ENCODE measurements at places on chromosomes 1 and 21.

- DNase-seq: no peak
Observed at GRCh38 chr1:67347688-67348472, 40.2 kb downstream of the IL12RB2 start.

DNA sequence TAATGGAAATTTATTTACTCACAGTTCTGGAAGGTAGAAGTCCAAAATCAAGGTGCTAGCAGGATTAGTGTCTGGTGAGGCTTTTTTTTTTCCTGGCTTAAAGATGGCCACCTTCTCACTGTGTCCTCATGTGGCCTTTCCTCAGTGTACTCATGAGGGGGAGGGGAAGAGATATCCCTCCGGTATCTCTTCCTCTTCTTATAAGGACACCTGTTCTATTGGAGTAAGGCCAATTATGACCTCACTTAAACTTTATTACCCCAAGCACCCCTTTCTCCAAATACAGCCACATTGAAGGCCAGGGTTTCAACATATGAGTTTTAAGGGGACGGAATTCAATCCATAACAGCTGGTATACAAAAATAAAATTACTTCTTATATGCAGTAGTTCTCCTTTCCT is 203.7 kb upstream of the C1orf87 start:
- no peak for DNase-seq

DNA sequence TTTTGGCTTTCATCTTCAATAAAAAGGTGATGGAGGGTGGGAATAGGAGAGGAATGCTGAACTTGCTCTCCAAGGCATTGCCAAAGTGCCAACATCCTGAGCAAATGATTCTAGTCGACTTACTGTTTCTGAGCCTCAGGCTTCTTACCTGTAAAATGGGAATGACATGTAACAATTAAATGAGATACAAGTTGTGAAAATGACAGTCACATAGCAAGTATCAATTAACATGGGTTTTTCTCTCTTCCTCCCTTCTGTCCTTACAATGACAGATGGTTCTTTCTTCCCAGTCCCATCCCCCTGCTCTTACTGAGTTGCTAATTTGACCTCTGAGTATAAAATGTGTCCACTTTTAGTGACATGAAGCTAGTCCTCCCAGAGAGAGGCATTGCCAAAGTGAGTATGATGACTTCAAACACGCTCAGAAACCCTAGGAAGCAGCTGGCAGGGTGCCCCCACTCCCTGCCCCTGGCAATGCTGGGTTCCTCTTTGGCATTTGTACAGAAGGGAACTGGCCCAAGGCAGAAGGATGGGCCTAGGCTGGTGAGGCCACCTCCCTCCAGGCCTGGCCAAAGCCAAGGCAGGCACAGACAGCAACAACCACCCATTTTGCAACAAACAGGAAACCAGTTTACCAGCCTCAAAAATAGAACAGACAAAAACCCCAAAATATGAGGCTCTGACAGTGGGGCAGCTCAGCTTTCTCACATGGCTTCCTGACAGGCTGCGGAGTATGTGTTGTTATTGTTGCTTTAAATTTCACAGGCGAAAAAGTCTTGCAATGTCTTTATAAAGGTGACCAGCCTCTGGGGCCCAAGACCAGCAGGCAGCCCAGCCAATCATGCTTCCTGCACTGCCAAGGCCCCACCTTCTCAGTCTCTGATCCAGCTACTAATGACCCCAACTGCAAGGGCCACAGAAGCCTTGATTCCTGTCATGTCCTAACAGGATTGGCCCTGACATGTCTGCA is 115.9 kb downstream of the HIVEP3 start:
- DNase-seq: no peak

- no peak for DNase-seq
Observed at GRCh38 chr1:168260393-168260792, 20.3 kb upstream of the TBX19 start.

- no peak for DNase-seq
Observed at GRCh38 chr21:14526199-14526598, 19.9 kb downstream of the SAMSN1 start.

DNA sequence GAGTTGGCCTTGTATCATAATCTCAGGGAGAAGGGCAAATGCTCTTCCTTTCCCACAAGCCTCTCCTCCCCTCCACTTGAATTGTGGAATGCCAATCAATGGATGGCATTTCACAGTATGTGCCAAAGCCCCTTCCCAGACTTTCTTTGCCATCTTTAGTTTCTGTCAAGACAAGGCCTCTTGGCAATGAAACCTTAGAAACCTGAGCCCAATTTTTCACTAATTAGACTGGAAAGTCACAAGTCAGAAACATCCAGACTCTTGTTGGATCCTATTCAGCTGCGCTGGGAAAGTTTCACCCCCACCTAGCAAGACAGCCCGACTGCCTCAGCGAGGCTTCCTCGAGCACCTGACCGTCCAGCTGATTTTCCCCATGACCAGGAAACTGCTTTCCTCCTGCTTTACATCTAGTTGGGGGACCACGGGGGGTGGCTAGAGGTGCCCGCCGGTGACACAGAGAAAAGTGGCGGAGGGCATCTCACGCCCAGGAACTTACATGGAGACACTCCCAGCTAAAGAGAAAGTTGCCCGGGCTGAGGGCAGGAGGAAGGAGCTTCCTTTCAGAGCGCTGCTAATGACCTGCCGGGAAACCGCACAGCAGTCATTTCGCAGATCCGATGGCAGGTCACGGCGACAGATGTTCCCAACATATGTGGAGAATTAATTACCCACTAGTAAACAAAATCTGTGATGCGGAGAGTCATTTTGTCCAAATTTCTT is 302.6 kb upstream of the RRP15 start:
- DNase-seq: no peak

- DNase-seq: peak; percentile 85
Observed at GRCh38 chr21:42234464-42235241, 15.7 kb downstream of the ABCG1 start.

DNA sequence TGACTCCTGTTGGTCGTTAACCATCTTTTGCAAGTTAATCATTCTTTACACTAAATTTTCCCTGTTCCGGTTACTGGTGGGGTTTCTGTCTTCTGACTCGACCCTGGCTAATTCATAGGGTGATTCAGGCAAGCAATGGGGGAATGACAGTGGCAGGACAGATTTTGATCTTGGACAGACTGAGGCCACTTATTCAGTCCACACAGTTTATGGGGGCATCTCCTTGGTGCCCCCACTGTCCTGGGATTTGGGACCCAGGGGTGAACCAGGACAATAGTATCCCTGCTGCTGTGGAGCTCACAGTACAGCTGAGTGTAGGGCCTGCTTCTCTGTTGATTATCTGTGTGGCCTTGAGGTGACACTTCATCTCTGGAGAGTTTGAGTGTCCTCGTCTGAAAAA is 540.4 kb downstream of the MATN1 start:
- DNase-seq: no peak

DNA sequence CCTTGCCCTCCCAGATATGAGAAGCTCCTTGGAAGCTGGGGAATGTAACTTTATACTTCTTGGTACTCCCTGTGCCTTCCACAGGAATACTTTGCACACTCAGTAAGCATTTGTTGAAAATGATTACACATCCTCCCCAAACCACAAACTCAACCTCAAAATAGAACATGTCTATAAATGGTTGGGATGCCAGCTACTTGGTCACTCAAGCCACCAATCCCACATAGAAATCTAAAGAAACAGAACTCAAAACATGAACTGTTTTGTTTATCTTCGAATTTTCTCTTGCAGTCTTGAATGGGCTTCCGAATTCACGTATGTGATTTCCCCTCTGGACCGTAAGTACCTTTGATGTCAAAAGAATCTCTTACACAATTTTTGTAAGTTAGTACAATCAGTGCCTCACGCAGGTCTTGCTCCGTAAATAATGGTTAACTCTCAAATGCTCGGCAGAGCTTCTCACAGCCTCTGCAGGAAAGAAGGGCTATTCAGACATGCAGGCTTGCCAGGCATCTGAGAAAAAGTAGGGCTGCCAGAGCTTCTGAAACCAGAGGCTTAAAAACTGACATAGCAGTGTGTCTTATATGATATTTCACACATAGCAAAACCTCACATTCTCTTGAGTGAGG is 26.9 kb downstream of the SORT1 start:
- no peak for DNase-seq

DNA sequence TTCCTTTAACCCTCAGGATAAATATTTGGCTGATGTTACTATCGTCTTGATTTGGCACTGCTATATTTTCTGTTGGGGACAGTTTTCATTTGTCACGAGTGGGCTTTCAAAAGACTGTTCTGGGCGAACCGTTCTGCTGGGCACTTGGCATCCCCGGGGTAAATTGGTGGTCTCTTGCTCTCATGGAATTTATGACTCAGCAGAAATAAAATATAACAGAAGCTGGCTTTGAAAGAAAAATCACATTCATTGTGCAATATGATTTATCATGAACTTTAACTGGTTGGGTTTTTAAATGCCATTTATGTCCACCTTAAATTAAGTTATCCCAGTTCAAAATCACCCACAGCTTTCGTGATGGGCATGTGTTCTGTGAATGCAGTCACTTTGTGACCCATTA is 147.3 kb downstream of the KAZN start:
- no peak for DNase-seq

DNA sequence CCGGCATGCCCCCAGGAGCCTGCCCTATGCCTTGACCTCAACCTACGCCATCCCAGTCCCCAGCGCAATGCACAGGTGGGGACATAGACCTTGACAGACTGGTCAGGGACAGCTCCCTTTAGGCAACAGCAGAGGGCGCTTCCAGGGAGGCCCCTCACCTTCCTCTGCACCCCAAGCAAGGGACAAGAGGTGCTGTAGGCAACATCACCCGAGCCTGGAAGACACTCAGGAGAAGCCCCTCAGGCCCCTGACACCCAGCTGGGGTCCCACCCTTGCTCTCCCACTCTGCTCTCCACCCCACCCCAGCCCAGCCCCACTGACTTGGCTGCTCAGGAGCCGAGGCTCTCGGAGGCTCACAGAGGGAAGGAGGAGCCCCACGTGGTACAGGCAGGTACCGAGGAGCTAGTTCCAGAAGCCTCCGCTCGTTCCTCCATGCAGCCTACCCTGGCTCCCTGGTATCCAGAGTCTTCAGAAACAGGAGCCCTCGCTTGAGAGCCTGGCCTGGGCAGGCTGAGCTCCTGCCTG is 2.4 kb upstream of the WNT3A start:
- DNase-seq: peak; percentile 30

DNA sequence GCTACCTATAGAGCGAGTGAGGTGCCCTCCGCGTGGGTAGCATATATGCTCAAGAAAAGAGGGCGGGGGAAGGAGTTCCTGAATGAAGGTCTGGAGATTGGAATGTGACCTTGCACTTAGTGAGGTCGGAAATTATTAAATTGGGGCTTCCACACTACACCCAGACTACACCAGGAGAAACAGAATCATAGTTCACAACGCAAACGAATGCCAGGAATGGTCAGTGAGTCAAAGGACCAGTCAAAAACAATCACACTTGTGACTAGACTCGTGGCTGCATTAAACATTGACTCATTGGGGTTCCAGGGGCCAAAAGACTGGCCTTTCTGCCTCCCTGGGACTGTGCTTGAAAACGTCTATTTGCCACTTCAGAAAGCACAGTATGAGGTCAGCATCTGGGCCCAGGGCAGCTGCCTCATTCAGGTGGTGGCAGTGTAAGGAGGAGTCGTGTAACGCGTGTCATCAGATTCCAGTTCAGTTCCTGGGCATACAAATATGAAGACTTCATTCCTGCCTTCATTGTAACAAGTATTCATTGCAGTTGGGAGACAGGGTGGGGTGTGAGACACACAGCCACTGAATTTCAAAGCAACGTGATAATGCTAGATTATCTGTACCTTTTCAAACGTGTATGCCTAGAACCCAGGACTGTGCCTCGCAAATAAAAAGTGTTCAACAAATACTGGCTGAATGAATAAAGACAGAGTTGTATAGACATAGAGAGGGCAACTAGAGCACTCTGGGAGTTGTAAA is at the start of gene YOD1:
Gene YOD1, minus strand, starts transcription at position 18 of the 753 bp plus-strand sequence. CDS start 178 bp downstream, outside the sequence.
- DNase-seq: no peak

DNA sequence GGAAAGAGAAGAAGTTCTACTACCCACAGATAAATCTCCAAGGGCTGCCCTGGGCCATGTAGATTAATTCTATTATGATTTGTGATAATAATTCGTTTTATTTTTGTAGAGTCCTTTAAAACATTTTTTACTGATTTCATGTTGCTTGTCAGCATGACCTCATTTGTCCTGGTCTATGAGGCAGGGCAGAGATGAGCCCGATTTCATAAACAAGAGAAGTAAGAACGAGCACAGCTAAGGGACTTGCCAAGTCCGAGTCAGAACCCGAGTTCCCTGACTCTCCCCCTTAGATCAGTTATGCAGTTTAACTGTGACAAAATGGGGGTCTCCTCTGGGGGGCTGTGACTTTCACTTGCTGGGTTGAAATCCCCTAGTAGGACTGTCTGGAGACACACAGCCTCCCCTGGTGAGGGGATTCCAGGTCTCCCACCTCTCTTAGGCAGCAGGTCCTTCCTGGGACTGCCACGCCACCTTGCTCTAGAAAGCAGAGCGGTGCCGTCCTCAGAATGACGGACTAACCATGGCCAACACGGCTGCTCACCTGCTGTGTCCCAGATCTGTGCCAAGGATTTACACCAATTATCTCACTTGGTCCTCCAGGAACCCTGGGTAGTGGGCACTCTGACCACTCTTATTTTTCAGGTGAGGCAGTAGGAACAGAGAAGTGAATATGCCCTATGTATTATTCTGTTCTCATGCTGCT is 31.0 kb upstream of the SOX13 start:
- no peak for DNase-seq

- DNase-seq: no peak
Observed at GRCh38 chr1:243397613-243398321, 141.9 kb downstream of the SDCCAG8 start.

DNA sequence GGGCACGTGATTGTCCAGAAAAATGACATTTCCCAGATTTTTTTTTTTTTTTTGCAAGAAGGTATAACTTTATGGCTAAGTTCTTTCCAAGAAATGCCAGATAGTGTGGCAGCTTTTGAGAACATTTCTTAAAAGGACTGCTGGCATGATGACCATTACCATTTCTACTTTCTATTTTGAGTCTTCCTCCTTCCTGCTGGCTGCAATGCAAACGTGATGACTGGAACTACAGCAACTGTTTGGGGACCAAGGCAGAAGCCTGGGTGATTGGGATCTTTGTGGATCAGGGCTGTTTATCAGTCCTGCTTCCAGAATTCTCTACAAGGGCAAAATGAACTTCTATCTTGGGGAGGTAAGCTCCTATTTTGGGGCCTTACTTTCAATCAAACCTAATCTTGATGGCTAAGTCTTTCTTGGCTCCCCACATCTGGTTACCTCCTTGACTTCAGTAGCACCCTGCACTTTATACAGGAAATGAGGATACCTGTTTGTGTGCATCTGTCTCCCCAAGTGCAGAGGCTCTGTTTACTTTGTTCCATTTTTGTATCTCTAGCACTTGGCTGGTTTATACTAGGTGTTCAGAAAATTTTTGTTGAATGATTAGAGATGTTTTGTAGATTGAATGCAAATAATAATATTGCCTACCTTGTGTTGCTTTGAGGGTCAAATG is 3.7 kb upstream of the DDX20 start:
- DNase-seq: no peak
